ENCODE measurements at places on chromosomes 11 and 22.

- DNase-seq: no peak
Observed at GRCh38 chr22:46036558-46037408, 59.8 kb upstream of the WNT7B start.

GRCh38 chr11:17258670-17259069 lies 17.9 kb upstream of the NUCB2 start:
- no peak for DNase-seq

- DNase-seq: no peak
Observed at GRCh38 chr11:28966951-28967350, 858.8 kb downstream of the METTL15 start.

- DNase-seq: no peak
Observed at GRCh38 chr11:111569476-111569875, 29.0 kb downstream of the LAYN start.

DNA sequence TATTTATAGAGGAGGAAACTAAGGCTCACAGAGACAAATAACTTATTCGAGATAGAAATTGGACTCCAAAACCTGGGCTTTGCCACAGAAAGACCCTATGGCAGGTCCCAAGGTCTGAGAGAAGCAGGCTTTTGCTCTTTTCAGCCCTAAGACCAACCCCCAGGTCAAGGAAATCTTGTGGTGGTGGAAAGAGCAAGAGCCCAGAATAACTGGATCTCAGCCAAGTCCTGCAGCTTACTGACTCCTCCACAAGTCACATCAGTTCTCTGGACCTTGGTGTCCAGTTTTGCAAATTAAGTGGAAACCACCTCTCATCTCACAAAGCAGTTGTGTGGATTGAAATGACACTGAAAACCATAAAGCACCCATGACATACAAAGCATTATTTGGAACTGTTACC lies 122.2 kb downstream of the C11orf58 start:
- no peak for DNase-seq

DNA sequence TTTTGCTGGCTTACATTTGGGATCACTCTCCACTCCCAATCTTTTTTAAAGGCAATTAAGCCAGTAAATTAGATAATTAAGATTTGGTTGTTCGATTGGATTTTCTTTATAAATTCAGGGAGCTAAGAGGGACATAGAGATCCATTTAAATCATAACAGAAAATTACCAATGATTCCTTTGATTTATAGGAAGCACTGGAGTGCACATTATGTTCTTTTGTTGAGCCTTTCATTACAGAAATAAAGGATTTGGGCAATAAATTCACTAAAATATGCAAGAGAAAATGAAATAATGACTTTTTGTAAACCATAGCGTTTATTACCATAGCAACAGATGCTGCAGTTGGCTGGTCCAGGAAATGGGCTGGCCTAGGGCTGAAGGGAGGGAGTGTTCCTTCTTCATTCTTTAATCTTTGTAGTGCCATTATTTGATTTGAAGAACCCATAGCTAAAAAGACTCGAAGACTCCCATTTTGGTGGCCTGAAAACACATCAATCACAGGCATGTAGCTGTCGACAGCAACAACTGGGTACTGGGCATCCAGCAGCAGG lies 73.0 kb downstream of the C2CD3 start:
- DNase-seq: no peak

DNA sequence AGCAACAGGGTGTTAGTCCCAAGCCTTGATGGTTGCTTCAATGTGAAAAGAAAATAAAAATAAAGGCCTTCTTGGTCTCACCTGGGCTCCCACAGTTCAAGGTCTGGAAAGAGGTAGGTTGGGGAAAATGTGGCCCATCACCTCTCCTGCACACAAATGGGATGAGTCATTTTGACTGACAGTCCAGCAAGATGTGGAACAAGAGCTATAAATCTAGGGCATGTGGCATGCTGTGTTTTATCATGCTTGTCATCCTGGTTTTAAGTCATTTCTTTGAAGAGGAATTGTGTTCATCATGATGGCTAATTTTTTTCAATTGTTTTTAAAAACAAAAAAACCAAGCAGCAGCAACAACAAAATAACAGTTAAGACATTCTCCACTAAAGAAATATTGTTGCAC lies 503.7 kb downstream of the NTM start:
- no peak for DNase-seq

DNA sequence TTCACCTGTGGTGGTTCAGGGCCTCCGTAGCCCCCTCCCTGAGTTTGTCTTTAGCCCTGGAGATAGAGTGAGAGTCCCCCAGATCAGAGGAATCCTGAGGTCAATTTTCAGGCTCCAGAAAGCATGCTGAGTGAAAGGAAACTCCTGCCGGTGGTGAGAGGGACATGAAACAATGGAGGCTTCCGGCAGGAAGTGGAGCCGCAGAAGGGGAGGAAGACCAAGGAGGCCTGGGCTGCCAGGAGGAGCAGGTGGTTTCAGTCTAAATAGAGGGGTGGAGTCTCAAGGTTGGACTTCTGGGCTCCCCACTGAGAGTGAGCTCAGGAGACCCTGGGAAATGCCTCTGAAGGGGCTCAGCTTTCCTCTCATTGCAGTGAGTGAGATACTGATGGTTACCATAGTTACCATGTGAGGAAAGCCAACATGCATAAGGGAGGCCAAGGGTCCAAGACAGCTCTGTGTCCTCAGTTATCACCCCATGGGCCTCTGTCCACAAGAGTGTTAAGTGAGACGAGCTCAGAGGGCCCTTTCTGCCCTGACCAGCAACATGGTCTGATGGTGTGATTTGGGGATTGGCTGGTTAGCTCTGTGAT lies 10.7 kb downstream of the SLCO2B1 start:
- no peak for DNase-seq

DNA sequence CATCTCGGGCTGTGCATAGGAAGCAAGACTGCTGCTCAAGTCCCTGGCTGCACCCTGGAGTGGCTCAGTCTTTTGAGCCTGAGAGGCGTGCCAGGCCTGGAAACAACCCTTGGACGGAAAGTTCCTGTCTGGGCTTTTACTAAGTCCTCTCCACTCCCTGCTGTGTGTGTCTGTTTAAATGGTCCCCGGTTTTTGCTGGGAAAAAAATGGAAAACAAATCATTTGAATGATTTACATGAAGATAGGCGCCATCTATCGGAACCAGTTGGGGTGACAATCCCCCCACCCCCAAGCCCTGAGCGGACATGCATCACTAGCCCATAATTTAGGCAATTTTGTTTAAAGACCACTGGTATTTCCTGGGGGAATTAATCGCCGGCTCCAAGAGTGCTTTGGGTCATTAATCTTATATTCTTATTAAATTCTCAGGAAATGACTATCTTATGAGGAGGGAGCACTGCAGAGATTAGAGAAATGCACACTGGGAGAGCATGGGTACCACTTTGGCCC lies 2.7 kb upstream of the GAB2 start:
- DNase-seq: no peak

DNA sequence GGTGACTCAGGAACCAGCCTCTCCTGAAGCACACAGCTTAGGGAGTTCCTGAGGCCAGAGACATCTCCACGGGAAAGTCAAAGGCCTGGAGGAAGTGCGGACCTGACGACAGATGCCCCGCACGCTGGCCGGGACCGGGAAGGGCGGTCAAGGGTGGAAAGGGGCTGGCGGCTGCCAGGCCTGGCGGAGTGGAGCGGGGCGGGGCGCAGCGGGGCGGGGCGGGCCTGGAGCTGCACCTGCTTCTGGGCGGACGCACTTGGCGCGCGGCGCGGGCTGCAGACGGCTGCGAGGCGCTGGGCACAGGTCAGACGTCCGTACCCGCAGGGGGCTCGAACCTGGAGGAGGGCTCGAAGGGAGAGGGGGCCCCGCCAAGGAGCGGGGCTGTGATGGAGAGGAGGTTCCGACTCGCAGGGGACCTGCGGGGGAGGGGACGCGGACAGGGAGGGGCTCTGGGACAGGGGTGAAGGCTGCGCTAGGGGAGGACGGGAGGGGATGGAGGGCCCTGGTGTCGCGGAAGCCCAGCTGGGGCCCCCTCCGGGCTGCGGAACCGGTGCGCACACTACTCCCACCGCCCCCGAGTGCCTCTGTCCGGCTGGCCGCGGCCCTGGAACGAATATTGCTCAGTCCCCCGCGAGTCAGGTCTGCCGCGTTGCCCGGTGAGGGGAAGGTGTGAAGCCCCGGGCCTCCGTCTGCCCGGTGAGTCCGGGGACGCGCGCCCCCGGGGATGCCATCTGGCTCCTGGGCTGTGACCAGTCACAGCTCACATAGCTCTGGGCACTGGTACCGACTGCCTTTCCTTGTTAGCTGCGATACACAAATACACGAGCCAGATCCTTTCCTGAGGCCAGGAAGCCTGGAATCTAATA lies at the start of gene TMEM45B:
TSS of gene TMEM45B (plus strand) at position 253 of the 866 bp plus-strand sequence. CDS start 36,635 bp downstream, outside the sequence.
- DNase-seq: no peak

- DNase-seq: no peak
Observed at GRCh38 chr22:39556970-39557841, 13.3 kb upstream of the CACNA1I start.

DNA sequence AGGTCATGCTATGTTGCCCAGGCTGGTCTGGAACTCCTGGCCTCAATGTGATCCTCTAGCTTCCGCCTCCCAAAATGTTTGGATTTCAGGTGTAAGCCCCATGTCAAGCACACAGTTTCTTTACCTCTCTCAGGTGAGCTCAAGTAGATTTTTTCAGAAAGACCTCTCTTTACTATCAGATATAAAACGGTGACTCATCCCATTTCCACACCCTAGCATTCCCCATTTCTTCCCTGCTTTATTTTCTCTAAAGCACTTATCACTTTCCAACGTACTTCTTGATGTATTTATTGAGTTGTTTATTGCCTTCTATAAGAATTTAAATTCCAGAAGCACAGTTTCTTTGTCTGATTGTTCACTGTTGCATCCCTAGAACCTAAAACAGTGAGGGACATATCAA lies 3.7 kb downstream of the TSG101 start:
- DNase-seq: no peak

- DNase-seq: no peak
Observed at GRCh38 chr11:86374069-86374468, 618 bp upstream of the CCDC81 start.

DNA sequence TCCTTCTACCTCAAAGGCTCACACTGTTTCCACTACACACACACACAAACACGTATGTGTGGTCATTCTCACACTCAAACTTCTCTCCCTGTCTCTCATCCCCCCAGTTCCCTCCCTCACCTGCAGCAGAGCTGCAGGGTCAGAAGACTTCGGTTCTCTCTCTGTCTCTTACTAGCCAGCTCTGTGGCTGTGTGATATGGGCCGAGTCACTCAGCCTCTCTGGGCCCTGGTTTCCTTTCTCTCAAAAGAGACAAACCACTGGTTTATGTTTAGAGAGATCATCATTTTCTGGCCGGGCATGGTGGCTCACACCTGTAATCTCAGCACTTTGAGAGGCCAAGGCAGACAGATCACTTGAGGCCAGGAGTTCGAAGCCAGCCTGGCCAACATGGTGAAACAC lies 21.1 kb downstream of the TSPAN18 start:
- DNase-seq: no peak

DNA sequence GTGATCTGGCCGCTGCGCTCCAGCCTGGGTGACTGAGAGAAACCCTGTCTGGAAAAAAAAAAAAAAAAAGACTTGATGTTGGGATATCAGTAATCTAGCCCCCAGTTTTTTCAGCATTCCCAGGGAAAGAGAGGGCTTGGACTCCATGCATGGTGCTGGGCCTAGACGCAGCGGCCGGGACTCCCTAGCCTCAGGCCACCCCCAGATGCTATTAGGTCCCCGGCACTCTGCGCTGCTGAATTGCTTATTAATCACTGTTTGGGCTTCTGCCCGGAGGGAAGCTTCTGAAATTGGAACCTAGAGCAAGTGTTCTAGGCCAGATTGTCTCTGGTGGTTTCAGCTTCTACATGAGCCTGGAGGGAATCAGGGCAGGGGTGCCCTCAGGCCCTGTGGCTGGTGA lies 39.0 kb downstream of the SLCO2B1 start:
- DNase-seq: no peak
